ENCODE measurements at places on chromosomes 5 and 9.

DNA sequence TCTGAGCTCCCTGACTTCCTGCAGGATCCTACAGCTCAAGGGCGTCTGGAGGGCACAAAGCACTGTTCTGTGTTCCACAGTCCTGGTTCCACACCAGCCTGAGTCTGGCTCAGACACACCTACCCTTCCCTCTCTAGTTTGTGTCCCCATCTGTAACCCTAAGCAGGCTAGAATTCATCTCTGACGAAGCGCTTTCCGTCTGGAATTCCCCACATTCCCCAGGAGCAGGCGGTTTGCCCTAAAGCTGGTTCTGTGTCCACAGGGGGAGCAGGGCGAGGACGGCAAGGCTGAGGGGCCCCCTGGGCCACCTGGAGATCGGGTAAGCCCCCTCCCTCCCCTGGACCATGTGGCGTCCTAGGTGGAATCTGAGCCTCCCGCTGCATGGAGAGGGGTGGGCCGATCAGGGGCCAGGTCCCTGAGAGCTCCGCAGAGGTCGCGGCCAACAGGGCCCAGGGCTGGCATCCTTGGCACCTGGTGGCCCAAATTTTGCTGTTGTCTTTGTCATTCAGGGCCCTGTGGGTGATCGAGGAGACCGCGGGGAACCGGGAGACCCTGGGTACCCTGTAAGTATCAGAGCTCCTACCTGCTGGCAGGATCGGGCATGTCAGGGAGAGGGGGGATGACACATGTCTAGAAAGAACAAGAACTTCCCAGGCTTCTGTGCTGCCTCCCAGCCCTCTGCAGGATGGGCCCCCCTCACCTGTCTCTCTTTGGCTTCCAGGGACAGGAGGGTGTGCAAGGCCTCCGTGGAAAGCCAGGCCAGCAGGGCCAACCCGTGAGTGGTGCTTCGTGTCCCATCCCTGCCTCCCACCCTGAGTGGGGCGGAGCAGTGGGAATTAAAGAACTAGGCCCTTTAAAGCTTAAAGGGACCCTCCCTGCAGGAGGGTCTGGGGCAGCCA, 34.5 kb upstream of the ORM1 start:
- DNase-seq: no peak

DNA sequence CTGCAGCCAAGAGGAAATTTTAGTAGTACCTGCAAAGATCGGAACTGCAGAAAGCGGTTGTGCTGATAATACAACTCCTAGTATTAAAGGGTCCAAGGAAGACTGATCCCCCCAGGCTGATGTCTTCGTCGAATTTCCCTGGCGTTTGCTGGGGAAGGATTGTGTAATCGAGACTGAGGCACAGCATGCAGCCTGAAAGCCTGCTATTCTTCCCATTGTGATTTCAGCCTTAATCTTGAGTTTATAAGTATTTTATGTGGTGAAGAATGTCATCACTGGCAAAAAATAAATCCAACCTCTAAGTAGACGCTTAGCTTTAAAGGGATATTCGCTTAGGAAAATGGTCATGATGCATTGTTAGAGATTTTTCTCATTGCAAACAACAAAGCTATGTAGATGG, 21.3 kb upstream of the LMX1B start:
- DNase-seq: no peak

GRCh38 chr5:154371687-154372086, 74.1 kb upstream of the SAP30L start:
- no peak for DNase-seq

DNA sequence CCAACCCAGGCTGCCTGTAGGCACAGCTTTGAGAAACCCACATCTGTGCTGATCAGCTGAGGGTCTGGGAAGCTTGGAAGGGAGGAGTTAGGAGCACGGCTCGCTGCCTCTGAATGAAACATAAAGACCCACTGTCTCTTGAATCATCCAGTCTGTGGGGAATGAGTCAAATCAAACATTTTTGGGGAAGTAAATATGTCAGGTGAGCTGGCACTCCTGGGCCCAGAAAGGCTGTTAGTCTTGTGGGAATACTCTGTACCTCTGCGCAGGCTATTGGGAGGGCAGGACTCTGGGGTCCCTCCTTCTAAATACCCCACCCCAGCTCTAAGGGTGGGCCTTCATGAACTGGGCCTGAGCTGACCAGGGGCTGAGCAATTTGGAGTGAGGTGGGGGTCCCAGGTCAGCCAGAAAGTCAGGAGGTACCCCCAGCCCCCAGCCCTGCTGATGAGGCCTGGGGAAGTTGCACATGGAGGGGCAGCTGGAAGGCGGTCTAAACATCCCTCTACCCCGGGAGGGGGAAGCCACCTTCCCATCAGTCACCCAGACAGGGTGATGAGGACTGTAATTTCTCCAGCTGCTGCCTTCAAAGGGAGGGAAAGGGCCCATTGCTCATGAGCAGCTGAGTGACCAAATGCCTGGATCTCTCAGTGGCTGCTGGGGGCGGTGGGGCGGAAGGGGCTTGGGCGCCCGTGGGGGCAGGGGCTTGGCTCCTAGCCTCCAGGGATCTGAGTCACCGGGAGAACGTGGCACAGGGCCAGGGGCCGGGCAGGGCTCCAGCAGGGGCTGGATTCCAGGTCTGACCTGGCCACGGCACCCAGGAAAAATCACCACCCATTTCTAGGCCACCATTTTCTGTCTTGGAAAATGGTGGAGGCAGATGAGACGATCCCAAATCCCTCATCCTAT, 10.8 kb downstream of the FIBCD1 start:
- DNase-seq: no peak

DNA sequence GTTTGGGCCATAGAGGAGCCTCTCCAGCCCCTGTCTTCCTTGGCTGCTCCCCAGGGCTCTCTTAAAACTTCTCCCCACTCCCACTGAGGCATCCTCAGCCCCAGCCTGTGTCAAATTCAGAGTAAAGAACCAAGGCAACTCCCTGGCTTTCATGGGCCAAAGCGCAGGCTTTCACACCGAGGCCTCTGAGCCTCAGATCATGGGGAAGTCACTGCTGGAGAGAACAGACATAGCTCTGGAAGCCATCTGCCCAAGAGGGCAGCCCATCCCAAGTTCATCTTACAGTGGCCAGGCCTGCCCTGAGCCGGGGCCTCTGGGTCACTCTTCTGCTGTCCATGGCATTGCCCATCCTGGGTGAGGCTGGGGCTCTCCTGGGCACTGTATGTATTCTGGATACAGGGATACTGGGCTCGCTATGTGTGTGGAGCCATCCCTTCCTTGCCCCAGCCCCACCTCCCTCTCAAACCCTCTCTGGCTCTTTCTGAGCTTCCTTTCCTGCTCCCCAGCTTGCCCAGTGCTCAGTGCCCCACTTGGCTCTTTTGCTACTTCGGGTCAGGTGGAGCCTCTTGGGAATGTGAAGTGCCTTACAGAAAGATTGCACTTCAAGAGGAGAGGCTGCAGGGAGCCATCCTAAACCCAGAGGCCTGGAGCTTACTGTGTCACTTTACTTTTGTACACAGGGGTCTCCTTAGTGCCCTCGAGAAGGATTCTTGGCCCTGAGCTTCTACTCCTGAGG, 33.0 kb downstream of the TGFBI start:
- no peak for DNase-seq

DNA sequence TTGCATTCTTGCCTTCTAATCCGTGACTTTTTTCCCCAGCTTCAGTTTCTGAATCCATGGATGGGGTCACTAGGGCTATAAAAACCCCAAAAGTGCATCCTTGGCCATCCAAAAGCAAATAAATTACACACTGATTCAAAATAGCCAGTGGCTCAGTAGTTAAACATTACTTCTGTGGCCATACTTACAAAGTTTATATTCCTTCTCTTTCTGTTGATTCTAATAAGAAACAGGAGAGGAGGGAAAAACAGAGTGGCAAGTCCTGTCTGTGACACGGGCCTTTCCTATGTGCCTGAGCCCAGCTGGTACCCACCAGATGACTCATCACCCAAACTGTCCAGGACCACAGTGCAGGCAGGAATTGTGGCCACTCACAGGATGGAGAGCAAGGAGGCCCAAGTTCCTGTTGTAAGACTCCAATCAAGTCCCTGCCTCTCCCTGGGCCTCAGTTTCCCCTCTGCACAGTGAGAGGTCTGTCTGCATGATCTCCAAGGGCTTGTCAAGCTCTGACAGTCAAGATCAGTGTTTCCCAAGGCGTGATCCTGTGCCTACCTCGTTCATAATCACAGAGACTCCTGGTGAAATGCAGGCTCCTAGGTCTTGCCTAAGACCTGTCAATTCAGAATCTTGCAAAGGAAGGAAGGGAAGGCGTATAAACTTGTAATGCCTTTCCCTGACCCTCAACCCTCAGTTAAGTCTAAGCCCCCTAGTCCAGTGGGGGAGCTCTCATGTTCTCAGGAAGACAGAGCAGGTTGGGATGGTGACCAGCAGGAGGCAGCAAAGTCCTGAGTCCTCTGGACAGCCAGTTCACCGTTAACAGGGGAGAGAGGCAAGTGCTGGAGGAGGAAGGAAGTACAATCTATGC, 29.5 kb downstream of the TNIP1 start:
- DNase-seq: peak; percentile 19

GRCh38 chr9:134670851-134671281, 29.3 kb downstream of the COL5A1 start:
- DNase-seq: no peak

DNA sequence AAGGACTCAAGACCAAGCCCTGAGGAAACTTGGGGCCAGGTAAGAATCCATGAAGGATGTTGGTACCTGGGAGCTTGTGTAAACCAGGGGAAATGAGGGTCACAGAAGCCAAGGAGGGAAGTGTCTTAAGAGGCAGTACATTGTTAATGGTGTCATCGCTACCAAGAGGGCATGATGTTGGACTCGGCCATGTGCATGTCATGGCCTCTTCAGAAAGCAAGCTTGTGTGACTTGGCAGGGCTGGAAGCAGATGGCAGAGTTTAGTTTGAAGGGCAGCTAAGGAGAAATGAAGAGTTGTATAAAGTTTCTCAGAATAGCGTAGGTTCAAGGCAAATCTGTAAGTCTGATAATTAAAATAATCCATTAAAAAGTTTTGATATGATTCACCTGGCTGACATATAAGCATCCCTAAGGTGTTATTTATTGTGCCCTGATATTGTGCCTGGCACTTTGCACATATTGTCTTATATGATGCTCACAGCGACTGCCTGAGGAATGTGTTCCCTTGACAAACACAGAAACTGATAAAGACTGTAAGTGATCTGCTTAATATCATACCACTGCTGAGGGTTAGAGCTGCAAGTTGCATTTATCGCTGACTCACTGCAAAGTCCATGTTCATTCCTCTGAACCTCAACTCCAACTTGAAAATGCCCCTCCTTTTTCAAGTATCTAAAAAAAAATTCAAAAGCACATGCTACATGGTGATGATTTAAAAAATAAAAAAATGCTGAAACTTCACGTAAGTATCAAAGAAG, 81.3 kb upstream of the PTPN3 start:
- no peak for DNase-seq

DNA sequence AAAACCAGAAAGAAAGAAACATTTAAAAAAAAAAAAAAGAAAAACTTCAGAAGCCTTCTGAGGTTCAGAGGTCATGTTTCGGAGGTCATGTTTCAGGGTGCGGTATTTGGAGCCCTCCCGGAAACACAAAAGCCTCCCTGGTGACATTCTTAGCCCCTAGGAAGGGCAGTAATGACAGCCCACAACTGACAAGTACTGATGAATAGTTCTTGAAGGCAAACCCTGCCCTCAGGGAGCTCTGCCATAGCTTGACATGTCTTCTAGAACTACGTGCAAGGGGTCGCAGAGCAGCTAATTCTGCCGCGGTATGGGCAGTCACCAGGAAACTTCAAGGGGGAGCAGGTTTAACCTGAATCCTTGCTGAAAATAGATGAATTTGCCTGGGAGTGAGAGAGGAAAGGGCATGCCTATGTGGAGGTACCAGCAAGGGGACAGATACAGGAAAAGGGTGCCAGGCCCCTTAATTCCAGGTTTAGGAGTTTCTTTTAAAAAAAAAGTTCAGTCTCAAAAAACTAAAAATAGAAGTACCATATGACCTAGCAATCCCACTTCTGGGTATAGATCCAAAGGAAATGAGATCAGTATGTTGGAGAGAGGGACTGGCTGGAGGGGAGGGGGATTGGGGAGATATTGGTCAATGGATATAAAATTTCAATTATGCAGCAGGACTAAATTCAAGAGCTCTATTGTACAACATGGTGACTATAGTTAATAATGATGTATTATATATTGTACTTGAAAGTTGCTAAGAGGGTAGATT, 98.4 kb downstream of the C9orf152 start:
- DNase-seq: no peak

DNA sequence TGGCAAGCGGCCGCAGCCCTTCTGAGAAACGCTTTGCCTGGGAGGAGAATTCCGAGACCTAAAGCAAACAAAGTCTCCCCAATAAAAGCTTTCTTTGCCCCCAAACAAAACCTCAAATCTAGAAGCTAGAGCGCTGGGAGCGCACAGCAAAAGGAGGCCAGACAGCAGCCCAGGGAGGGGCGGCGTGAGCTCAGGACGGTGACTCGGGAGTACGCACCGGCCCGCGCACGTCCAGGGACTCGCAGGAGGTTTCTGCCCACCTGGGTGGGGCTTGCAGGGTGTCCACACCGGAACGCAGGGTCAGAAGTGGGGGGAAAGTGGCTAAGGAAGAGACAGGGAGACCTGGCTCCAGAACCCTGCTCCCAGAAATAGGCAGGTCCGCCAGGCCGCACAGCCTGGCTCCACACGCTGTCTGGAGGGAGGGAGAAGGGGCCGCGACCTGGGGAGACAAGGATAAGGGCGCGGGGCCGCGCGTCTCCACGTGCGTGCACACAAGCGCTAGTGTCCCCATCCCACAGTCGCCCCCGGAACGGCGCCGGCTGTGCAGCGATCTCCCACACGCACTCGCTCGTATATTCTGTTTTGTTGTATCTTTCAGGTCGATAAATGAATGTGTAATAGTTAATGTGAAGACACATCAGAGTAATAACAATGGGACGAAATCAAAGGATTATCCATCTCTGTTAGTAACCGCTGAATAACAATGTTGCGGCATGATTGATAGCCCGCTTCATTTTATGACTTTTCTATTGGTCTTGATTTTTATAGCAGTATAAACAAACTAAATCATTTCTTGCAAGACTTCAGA, 2.3 kb upstream of the OTP start:
- no peak for DNase-seq

DNA sequence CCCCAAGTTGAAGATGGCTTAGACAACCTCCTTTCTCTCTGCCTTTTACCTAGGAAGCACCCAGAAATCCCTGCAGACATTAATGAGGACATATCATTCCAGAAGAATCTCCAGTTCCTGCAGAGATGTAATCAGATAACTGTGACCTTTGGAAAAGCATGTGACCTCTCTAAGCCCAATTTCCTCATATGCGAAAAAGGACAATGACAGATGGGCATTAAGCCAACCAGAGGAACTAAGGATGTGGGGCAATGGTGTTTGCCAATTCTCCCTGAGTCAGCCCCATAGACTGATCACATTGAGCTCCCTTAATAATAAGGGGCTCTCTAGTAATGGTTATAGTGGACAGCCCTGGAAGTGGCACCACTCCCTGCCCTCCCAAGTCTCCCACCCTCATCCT, 10.1 kb upstream of the FOXI1 start:
- no peak for DNase-seq

- DNase-seq: no peak
Measured at GRCh38 chr5:151155775-151156506, 1.6 kb downstream of the ANXA6 start.

DNA sequence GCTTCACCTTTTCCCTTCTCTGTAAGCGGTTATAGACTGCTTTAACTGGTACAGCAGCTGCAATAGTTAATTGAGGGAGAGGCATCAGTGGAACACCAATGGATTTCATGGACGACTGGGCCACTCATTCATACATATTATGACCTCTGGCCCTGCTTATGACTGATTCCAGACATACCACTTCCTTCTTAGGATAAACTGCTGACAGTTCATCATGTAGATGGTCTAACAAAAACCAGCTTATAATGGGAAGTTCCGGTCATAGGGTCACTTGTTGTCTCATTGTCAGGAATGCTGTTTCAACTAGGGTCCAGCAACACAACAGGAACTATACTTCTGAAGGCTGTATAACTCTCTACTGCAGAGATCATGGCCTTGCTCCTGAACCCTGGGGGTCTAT, 265.2 kb upstream of the RASA1 start:
- DNase-seq: no peak

Measured in stimulated activated CD8-positive, alpha-beta memory T cell treated with anti-CD3 and anti-CD28 coated beads, Interleukin-4, amount 100 ng/mL, for 1 hour (primary cell).